Eye (tissue), 1 donor: ENCODE measurements at places on chromosomes 3 and 15.

GRCh38 chr3:126519506-126520455 lies 2.2 kb upstream of the UROC1 start:
- no peak for DNase-seq

DNA sequence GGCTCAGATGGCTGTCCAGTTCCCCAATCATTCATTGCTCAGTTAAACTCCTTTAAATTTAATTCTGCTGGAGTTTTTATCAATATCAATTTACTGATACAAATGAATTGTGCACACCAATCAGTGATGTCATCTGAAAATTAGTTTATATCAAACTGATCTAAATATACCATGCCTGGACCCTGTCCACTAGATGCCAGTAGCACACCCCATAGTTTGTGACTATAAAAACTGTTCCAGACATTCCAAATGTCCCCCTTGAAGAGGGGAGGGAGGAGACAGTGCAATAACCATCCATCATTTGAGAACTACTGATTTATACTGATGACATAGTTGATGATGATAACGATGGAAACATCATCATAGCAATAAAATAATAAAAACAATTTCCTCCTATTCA lies 232.1 kb downstream of the MAGI1 start:
- DNase-seq: no peak

GRCh38 chr3:161673866-161674265 lies 177.3 kb downstream of the OTOL1 start:
- DNase-seq: no peak

DNA sequence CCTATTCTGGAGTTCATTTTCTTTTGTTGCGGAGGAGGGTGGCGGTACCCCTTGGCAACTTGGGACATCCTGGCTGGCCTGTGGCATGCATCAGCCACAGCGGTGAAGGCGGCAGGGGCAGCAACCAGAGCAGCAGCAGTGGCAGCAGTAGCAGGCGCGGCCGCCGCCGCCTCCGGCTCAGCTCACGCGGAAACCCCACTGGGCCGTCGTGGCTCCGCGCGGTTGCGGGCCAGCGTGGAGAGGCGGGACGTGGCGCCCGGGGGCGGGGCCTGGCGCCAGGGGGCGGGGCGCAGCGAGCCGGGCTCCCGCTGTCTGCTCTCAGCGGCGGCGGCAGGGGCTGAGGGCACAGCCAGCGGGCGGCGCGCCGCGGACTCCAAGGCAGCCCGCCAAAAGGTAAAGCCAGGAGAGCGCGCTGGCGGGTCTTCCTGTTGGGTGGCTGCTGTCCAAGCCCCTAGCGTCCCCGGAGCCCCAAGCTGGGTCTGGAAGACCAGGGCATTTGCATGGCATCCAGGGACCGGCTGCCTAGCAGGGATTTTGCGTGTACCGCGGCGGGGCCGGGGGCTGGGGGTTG lies 334.4 kb upstream of the THRB start:
- DNase-seq: peak; percentile 85

DNA sequence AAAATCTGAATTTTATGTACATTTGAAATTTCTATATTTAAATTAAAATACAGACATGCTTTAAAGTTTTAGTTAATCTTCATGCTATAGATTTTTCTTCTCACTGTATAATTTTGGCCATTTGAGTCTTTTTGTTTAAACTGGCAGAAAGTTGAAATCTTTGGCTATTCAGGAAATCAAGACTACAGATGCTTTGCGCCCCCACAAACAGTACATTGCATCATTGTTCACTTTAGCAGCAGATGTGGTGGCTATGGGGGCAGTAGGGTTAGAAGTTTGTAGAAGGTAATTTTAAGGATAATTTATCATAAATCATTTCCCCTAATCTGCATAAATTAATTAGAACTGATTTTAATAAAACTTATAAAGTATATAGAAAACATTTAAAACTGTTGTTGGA lies 20.9 kb downstream of the SPPL2A start:
- no peak for DNase-seq

- no peak for DNase-seq
Measured at GRCh38 chr3:22106213-22106896, 355.3 kb upstream of the ZNF385D start.

DNA sequence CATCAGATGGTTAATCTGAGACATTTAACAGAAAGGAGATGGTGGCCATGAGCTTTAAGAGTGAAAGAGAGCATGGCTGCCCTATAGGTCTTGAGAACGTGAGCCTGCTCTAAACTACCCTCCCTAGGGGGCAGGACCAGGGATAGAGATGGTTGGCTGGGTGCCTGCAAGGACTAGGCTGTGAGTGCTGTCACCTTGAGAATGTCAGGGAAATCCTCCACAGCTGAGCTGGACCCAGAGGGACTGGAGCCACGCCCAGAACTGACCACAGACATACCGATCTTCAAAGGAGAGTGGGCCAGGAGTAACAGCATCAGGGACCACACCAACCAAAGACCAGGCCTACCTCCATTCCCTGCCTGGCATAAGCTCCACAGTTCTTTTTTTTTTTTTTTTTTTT lies 53.6 kb upstream of the UBE2E1 start:
- no peak for DNase-seq

DNA sequence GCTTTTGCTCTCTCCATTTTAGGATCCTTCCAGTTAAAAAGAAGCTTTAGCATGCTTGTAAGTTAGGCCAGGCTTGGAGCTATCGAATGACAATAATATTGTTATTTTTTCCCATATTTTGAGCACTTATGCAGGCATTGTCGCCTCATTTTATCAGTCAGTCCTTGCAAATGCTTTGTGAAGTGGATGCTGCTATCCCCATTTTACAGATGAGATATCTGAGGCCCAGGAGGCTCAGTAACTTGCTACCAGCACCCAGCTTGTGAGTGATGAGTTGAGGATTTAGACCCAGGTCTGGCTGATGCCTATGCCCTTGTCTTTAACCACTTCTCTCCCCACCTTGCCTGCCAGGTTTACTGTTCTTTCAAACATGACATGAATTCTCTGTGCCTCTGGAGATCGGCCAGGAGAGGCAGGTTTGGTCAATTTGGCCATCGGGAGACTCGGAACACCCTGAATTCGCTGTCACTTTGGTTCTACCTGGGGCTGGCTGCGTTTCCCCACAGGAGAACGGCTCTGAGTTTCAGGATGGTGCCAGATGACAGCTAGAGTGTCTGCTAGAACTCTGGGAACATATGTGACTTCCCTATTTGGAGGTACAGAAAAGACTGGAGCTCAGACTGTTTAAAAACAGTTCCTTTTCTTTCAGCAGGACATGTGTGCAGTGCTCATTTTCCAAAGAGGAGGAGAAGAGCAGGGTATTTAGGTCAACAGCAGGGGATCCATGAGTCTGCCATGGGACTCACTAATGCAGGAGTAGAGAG lies 25.5 kb upstream of the ZNF710 start:
- DNase-seq: no peak

- DNase-seq: no peak
Measured at GRCh38 chr15:56744701-56745683, 11.7 kb upstream of the ZNF280D start.

DNA sequence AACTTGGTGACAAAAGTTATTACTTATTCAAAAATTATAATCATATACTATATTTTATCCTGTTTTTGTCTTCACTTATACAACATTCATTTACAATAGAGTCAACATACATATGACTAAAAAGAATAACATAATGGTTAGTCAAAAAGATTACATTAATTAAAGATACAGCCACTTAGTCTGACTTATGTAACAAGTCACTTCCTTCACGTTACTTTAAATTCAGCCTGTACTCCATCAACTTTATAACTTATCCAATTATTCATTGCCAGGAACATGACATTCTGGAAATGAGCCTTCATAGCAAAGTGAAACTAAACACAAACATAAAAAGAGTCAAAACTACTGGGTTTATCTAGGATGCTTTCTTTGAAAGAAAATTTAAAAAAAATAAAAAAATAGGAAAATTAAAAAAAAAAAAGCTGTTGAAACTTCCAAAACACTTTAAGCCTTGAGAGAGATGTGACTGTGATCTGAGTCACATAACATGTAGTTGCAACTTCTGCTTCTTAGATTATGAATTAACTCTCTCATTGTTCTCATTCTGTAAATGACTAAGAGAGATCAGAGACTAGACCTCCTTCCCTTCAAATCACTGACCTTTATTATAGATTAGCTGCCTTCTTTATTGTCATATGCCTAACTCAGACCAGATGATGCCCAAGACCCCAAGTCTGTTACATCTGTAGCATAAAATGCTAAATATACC lies 107.8 kb downstream of the MYRIP start:
- DNase-seq: no peak

DNA sequence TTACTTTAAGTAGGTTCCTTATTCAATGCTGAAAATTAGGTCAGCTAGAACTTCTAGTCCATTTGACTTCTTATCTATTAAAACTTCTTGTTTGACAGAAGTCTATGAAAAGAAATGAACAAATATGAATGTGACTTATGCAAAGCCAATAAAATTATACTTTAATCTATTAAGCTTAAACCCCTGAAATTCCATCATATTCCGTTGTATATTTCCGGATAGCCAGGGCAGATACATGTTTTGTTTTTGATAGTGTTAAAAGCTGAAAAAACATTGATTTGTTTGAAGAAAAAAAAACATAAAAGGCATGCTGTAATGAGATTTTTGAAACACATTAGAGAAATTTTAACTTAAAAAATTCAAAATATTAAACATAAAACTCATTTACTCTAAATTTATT lies 667.2 kb upstream of the NAALADL2 start:
- no peak for DNase-seq

DNA sequence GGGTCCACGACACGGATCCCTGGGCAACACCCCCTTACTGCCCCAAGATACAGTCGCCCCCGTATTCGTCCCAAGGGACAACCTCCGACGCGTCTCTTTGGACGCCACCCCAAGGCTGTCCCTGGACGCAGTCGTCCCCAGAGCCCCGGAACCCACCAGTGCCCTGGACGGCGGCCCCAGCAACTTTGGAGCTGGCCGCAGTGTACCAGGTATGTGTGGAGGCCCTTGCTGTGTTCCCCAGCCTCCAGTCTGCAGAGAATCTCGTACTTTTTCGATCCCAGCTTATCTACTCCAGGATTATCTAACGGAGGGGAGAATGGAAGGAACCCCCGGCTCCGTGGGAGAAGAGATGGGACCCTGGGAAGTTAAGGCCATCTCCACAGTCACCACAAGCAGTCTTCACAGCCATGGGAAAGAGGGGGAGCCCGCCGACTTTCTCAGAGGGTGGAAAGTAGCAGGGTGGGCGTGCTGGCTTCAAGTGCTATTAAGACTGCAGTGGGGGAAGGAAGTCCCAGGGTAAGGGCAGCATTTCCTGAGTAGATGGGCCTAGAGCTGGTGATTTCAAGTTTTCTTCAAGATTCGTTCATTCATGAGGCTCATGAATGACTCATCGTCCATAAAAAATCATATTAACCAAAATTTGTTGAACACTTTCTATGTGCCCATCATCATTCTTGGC lies 1.1 kb downstream of the MESP2 start:
- DNase-seq: no peak

DNA sequence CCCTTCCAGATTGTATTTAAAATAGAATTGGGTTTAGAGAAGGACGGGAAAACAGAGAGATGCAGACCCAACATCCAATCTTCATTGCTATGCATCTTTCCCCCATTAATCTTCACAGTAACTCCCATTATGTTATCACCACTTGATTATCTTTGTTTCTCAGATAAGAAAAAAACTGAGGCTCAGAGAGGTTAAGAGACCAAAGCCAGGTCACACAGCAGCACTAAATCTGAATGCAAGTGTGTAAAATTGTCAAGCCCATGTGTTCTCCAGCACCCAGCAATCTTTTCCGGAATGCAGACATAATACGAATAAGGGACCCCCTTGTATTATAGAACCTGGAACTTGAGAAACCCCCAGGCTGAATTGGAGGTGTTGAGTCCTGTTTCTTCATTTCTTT lies 80.5 kb upstream of the TRIM42 start:
- DNase-seq: no peak

DNA sequence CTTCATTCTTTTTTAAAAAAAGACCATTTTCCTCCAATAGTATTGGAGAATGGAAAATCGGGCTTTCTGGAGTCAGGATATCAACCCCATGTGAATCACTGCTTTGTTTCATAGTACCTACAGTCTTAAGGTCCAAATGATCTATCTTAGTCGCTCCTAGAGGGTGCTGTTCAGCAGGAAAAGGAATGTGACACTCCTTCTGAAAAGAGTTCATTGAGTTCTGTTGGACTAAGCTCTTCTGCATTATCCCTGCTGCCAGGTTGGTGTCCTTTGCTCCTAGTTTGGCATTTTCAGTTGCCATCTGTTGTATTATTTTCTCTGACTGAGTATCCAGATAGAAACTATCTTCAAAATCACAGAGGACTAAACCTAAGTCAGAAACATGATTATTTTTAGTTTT lies 57.2 kb downstream of the POLQ start:
- DNase-seq: no peak

GRCh38 chr3:56115698-56116097 lies 352.6 kb downstream of the ERC2 start:
- no peak for DNase-seq

GRCh38 chr15:63764804-63765311 lies 68.9 kb downstream of the HERC1 start:
- DNase-seq: no peak

DNA sequence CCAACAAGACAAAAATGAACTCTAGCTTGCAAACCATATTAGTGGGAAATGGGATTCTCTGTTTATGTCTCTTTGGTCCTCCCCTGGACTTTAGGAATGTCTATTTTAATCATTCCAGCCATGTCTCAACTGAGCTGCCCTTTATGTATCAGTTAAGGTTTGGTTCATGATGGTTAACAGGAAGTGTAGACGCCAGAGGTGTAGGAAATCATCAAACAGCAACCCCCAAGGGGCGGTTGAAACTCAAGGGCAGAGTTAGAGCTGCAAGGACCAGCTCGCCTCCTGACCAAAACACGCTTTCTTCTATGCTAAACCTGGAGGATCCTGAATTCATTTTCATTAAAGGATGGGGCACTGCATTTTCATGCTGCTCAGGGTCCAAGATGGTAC lies 53.7 kb upstream of the HEG1 start:
- DNase-seq: no peak

DNA sequence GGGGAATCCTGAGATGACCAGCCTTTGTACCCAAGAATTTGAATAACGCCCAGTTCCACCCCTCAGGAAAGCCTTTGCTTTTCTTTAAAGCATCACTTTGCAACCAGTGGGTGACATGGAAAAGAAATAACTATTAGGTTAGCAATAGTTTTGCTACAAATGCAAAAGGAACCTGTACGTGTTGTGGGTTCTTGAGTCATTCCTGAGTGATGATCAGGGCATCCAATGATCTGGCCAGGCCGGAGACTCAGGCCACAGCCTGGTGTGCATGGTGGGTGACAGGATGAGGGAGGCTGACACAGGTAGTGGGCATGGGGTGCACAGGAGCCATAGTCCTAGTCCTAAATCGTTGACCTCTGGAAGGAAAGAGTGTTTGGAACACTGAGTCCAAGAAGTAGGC lies 321.4 kb upstream of the IL12A start:
- no peak for DNase-seq

DNA sequence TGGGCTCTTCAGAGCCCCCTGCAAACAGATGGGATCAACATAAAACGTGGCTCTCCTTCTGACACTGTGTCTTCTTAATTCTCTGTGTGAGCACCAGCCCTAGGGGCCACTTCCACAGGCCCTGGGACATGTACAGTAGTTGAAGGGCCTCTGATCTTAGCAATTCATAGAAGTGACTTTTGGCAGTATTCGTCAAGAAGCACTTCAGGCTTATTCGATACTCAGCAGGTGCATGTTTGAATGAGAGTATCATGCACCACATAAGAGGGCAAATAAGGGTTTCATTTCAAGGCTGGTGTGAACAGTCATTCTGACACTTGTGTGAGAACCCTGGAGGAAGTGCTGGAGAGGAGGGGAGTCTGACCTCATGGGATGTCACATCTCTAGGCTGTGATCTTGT lies 113.9 kb downstream of the GABRG3 start:
- no peak for DNase-seq

- DNase-seq: peak; percentile 51
Measured at GRCh38 chr3:8650583-8651416, 6.2 kb upstream of the SSUH2 start.
